CD4-positive, alpha-beta memory T cell (primary cell): ENCODE measurements at places on chromosomes 7 and 10. TPM values are rescaled to one million over a fixed set of nuclear protein-coding genes. Genes with fewer than 3 reads are reported as not detected.

GRCh38 chr10:79473496-79474095 is 28.2 kb upstream of the ZCCHC24 start:
- H3K27ac ChIP-seq, result no peak overlapping the region
- no peak for DNase-seq
- no peaks in the 10 kb centered on the region for H3K27me3 ChIP-seq
- H3K4me1 ChIP-seq, result no peaks in the 10 kb centered on the region
- H3K4me3 ChIP-seq, result no peak overlapping the region
- no peaks in the 10 kb centered on the region for H3K36me3 ChIP-seq

DNA sequence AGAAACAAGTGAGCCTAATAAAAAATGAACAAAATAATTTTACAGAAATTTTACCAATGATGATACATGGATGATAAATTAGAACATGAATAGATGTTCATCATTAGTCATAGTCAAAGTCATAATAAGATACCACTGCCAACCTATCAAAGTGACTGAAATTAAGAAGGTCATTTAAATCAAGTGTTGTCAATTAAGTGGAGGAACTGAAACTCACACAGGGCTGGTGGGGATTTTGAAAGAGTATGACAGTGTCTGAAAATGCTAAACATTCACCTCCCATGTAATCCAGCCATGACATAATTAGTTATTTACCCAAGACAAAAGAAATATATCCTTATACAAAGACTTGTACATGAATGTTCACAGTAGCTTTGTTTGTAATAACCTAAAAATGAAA is 57.1 kb upstream of the DYNC1I1 start:
- DNase-seq, result no peak
- no peaks in the 10 kb centered on the region for H3K36me3 ChIP-seq
- H3K4me3 ChIP-seq, result no peak overlapping the region

DNA sequence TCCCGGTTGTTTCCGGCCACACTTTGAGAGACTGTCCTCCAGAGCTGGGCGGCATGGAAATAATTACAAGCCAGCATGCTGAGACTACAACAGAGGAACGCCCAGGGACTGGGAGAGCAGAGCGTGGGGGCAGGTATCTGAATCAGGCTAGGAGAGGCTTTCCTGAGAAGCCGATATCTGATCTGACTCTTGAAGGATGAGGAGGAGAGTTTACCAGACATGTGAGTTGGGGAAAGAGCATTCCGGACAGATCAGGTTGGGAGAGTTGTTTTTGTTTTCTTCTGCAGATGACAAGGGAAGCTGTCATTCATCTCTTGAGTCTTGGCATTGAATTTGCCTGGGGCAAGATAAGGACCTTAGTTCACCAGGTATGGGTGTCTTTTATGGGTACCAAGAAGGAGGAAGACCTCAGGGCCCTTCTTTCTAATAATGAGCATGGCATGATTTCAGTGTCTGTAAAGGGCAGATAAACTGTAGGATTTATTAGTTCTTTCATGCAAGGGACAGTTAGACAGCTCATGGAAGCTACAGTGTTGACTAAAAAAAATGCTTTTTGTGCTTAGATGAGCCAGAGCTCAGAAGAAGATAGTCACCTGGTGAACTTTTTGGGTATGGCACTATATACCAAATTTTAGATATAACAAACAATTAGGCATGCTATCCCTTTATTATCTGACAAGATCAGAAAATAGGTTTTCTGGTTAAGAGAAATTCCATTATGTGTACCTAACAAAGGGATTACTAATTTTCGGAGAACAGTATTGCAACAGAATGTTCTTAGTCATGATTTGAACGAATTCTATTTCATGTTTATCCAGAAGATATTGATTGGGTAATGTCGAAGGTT is 36.2 kb downstream of the WBP1L start:
- no peak overlapping the region for H3K4me3 ChIP-seq
- H3K4me1 ChIP-seq, result peaks cover 41% of the 10 kb centered on the region
- no peak for DNase-seq
- H3K27me3 ChIP-seq, result no peaks in the 10 kb centered on the region
- no peak overlapping the region for H3K27ac ChIP-seq

DNA sequence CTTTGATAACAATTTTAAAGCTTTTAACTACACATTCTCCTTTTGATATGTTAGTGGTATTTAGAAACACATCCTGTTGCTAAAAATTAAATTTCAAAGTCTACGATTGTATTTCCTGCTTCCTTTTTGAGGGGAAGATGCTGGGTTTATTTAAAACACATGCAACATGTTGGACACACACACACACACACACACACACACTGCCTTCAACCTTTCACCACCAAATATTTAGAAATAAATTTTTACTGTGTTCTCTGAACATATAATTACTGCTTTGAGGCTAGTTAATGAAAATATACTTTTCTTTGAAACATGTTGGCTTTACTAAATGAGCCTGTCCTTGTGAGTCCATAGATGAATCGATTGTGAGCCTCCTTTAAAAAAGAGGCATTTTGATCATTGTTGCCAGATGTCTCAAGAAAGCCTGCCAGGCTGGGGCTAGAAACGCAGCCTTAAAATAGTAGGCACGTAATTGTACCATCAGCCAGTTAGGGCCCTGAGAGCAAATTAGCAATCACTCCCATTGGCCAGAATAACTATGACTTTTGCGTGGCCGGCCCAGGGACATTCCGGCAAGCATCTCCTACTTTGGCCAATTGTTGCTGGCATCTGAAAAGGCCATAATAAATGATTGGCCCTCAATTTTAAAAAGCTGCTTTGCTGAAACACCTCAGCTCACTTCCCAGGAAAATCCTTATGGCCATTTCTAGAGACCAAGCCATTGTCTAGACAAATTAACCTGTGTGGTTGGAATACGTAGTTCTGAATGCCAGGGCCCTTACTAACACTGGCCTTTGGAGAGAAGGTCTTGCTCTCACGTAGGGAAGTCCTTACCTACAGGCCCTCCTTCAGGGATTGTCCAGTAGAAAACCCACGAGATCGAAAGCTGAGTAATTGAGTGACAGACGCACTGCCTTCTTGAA is 9.9 kb upstream of the TEX36 start:
- no peak overlapping the region for H3K27ac ChIP-seq
- no peaks in the 10 kb centered on the region for H3K4me1 ChIP-seq
- no peak overlapping the region for H3K4me3 ChIP-seq
- DNase-seq, result no peak

RBM20 gene
- not detected for total RNA-seq

C10orf90 gene
- not detected for total RNA-seq

IFIT2 gene
- 10.7 TPM for total RNA-seq

CLRN3 gene
- not detected for total RNA-seq
